SK-N-DZ (cell line): ENCODE measurements at places on chromosomes 16 and 17.
A peak's percentile ranks its signal among the peaks of the same experiment; 100 is the strongest.

DNA sequence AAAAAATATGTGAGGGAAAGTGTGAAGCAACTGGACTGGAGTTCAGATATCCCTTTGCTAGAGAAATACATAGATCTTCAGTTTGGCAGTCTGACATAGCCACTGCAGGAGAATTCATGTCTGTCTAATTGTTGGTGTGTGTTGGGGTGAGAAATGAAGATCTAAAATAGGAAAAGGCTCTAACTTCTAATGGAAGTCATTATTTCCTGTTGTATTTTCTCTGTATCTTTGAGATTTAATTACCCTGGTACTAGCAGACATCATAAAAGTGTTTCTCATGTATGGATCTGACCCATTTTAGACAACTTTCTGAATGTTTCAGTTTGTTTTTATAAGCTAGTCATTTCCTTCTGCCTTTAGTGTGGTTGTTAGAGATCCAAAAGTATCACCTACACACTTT, 128.3 kb downstream of the NLK start:
- no peak for DNase-seq

DNA sequence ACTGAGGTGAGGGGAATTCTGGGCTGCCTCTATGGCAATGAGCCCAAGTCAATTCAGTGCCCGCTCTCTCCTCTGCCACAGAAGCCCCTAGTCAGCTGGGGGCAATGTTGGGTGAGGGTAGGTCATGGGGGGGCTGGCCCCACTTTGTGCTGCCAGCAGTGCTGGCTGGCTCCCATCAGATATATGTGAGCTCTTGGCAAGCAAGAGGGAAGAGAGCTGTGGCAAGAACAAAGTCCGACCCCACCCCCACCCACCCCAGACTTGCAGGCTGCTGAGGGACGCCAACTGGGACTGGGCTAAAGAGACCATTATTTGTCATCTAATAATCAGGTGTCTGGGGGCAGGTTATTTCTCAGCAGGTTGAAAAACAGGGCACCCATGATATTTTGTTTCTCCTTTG, 89.4 kb downstream of the YPEL2 start:
- no peak for DNase-seq

DNA sequence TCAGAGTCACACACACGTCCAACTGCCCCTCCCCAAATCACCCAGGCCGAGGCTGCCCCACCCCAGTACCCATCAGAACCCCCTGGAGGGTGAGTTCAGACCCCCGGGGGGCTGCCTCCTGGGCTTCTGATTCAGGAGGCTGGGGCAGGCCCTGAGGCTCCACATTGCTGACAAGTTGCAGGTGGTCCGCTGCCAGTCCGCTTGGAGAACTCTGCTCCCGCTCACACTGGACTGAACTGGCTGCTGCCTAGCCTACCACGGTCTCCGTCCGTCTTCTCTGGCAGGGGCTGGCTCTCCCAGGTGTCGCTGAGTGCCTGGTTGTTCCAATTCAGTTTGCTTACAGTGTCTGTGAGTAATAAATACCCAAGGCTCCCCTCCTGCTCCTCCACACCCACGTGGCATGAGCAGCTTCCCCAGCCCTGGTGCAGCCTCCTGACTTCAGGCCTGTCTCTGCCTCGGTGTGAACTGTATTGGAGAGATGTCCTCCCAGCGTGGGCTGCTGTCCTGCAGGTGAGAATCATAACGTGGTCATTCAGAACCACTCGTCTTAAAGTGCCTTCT, 163.4 kb downstream of the LAT start:
- no peak for DNase-seq

DNA sequence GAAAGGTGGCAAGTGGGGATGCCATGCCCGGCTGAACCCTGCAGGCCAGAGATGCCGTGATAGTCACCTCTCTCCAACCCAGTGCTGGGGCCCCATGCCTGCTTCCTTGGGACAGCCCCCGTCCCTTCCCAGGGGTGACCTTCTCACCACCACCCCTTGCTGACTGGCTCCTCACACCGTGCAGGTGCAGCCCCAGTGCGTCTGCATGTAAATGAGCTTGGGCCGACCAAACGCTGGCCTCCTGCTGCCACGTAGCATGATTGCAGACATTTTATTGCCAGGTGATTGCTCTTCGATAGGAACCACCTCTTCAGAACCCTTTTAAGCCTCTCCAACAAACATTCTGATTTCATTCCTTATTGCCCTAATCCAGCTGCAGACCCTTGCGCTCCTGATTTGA, 32.5 kb downstream of the ASIC2 start:
- no peak for DNase-seq

DNA sequence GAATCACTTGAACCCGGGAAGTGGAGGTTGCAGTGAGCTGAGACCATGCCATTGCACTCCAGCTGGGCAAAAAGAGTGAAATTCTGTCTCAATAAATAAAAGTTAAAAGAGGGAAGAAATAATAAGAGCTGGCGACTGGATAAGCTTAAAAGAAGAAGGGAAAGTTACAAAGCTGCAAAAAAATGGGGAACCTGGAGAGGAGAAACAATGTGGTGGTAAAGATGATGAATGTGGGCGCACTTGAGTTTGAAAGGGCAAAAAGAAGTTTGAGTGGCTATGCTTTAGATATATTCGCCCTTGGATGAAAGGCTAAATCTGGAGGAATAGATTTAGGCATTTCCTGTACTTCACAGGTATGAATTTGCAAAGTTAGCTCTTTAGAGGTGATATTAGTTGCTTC, 53.0 kb upstream of the YPEL2 start:
- no peak for DNase-seq

GRCh38 chr16:69471121-69471520, 46.7 kb downstream of the CYB5B start:
- no peak for DNase-seq

DNA sequence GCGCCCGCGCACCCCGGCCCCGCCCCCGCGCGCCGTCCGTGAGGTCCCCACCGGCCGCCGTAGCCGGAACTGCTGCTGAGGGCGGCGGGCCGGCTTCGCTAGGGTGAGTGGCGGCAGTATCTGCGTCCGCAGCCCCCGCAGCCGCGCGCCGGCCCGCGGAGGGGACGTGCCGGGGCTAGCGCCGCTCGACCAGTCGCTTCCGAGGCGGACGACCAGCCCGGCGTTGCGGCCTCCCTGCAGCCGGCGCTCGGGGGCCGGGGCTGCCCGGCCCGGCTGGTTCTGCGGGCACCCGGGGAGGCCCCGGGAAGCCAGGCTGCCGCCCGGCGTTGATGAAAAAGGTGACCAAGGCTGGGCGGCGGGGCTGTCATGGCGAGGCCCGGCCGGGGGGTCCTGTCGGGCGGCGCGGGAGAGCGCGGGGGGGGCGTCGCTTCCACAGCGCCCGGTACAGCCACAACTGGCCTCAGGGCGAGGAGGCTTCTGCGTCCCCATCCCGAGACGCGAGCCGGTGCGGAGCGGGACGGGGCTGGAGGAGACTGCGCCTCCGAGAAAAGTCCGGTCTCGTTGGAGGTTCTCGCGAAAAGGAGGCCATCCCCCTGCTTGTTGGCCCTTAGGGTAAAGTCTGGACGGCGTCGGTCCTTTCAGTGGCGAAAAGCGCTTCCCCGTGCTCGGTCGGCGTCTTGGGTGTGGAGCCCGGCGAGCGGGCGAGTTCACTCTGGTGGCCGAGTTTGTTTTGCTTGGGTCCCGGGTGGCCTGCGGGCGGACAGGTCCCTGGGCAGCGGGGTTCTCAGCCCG, at the start of gene CRAMP1:
Gene CRAMP1, plus strand, starts transcription at position 41 of the 792 bp plus-strand sequence. CDS start 2,280 bp downstream, outside the sequence.
- DNase-seq = no peak

DNA sequence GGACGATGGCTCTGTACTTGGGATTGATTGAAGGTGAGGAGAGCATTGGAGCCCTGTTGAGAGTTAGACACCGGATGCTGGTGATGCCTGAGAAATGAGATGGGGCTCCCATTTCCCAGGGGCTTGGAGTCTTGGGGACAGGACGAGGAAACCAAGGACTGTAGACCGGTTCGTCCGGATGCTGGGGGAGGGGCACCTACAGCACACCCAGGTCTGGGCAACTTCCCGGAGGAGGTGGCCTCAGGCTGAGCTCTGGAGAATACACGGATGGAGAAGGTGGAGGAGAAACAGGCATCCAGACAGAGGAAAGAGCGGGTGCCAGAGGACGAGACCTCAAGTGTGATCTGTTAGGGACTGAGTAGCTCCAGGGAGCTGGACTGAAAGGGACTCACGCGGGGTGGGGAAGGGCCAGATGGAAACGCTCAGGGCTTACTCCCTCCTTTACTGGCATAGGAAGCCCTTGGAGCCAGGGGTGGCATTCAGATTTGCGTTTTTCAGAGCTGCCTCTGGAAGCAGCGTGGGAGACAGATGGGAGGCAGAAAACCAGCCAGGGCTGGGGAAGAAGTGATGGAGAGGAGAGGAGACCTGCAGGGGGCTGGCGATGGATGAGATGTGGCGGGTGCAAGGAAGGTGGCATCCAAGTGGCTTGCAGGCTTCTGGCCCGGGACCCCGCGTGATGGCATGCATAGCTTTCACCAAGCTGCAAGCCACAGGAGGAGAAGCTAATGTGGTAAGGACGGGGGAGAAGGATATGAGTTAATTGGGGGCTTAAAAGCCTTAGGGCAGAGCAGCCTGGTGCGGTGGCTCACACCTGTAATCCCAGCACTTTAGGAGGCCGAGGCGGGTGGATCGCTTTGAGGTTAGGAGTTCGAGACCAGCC, 8.3 kb downstream of the C1QTNF1 start:
- DNase-seq = no peak

- no peak for DNase-seq
Measured at GRCh38 chr17:21285164-21286065, 904 bp downstream of the MAP2K3 start.

GRCh38 chr16:1779741-1780676, 2.4 kb downstream of the SPSB3 start:
- DNase-seq = no peak

DNA sequence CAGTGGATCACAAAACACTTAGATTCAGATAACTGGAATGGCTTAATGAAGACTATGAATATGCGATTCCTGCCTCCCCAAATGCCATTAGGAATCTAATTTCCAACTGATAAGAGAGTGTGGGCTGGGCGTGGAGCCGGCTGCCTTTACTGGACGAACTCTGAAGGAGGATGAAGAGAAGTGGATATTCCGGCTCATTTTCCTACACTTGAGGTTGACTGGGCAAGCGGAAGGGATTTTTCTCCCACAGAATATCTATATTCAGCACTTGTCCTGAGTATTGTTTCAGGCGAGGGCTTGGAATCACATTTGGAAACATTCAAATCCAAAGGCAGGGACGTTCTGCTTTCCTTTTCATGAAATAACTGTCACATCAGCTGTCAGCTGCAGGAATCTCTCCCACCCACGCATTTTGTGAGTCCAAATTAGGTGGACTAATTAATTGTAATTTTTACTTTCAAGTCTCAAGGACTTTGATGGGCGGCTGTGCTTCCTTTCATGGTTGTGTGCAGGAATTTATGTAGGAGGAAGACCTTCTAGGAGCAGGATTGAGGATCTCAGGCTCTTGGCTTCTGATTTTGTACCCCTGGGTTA, 138.5 kb downstream of the PITPNC1 start:
- no peak for DNase-seq

DNA sequence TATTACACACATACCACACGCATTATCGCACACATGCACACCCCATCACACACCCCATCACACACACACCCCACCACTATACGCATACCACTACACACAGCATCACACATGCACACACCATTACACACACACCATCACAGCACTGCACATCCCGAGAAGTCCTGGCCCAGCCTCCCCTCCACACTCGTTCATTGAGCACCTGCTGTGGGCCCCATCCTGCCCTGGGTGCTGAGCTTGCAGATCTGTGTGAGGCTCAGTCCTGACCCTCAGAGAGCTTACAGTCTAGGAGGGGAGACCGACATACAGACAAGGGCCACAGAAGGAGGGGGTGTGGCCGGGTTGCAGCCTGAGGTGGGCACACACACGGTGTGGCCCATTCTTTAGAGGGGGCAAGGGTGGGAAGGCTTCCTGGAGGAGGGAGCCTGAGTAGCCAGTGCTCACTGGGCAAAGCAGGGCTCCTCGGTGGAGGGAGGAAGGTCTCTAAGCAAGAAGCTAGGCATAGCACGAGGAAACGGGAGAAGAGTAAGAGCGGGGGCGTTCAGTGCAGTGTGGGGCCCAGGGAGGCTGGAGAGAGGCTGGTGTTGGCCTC, 206.6 kb downstream of the NTN1 start:
- DNase-seq = no peak

DNA sequence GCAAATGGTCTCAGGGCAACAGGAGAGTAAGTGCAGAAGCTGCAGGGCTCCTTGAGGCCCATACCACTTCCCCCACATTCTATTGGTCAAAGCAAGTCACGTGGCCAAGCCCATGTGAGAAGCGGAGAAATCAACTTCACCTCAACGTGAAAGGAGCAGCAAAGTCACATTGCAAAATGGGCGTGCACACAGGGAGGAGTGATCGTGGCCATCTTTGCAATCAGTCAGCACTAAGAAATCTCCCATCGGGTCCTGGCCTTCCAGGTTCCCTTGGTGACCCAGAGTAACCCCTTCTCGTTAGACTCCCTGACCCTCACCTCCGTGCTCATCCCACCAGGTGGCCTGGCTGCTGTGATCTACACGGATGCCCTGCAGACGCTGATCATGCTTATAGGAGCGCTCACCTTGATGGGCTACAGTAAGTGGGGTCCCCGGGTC, 38.0 kb downstream of the SLC5A11 start:
- peak; percentile 86 for DNase-seq

GRCh38 chr16:61862221-61863155, 173.8 kb downstream of the CDH8 start:
- DNase-seq = no peak
